ENCODE measurements at places on chromosomes 13 and 19. TPM values are rescaled to one million over a fixed set of nuclear protein-coding genes. Genes with fewer than 3 reads are reported as not detected.

DNA sequence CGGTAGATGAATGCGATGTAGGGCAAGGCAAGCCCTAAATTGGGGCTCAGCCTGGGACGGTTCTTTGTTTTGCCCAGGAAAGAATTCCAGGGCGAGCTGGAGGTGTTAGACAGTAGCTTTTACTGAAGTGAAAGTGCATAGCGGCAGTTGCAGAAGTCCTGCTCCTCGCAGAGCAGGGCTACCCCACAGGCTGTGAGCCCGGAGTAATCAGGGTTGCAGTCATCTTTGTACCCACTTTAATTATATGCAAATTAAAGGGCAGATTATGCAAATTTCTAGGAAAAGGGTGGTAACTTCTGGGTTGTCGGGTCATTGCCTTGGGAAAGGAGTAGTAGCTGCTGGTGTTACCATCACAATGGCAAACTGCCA lies 30.5 kb downstream of the VAV1 start:
- DNase-seq: no peak
- peak overlapping the region; percentile 70 for H3K4me3 ChIP-seq
- H3K36me3 ChIP-seq: peaks cover 37% of the 10 kb centered on the region
- H3K4me1 ChIP-seq: peaks cover 55% of the 10 kb centered on the region
- H3K27ac ChIP-seq: peak overlapping the region; percentile 89

GRCh38 chr13:34431827-34432581 lies 510.1 kb upstream of the NBEA start:
- no peaks in the 10 kb centered on the region for H3K36me3 ChIP-seq
- no peak overlapping the region for H3K27ac ChIP-seq

GRCh38 chr13:94121686-94122085 lies 357.8 kb downstream of the DCT start:
- DNase-seq: no peak
- H3K4me3 ChIP-seq: no peak overlapping the region
- peaks cover 4% of the 10 kb centered on the region for H3K27me3 ChIP-seq
- H3K27ac ChIP-seq: no peak overlapping the region

DNA sequence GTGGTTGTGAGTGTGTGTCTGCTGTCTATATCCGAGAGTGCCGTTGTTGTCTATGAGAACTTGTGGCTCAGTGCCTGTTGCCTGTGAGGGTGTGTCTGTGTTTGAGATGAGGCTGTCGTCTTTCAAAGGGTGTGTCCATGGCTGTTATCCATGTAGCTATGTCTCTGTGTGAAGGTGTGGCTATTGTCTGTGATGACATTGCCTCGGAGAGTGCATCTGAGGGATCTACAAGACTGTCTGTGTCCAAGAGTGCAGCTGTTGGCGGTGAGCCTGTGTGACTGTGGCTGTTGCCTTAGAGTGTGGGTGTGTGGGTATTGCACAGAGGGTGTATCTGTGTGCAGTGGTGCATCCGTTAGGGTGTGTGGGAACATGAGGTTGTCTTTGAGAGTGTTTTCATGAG lies 4.9 kb downstream of the NUMBL start:
- H3K4me1 ChIP-seq: no peaks in the 10 kb centered on the region
- no peak overlapping the region for H3K27ac ChIP-seq
- H3K36me3 ChIP-seq: peaks cover 4% of the 10 kb centered on the region

DNA sequence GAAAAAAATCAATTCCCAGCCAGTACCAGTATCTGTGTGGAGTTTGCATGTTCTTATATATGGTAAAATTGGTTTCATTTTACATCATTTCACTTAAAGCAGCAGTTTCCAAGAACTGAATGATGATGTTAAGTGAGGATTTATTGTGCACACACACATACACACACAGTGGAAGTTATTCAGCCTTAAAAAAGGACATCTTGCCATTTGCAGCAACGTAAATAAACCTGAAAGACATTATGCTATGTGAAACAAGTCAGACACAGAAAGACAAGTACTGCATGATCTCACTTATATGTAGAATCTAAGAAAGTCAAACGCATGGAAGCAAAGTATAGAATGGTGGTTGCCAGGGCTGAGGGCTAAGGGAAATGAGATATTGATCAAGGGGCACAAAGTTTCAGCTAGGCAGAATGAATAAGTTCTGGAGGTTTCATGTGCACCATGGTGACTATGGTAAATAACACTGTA lies 5.3 kb downstream of the SIGLECL1 start:
- peaks cover 3% of the 10 kb centered on the region for H3K36me3 ChIP-seq
- H3K27me3 ChIP-seq: peaks cover 9% of the 10 kb centered on the region
- H3K4me3 ChIP-seq: no peak overlapping the region
- peak; percentile 20 for DNase-seq
- H3K27ac ChIP-seq: peak overlapping the region; percentile 48

DNA sequence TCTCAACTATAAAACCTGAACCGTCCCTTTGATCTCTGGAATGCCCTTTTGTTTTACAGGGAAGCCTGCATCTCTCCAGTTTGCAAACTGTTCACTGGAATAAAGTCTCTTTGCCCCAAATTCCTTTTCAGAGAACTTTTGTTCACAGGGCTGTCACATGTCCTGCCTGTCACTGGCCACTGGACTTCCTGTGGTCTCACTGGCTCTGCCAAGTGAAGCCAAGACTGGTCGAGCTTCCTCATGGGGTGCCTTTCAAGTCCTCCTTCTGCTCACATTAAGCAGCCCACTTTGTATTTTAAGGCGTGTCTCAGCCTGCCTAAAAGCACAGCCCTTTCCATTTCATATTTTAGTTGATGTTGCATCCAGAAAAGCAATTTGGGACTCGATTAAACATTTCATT lies 215.7 kb downstream of the KATNAL1 start:
- no peaks in the 10 kb centered on the region for H3K36me3 ChIP-seq
- H3K4me3 ChIP-seq: no peak overlapping the region
- H3K27me3 ChIP-seq: no peaks in the 10 kb centered on the region
- H3K27ac ChIP-seq: no peak overlapping the region
- no peaks in the 10 kb centered on the region for H3K4me1 ChIP-seq
- no peak for DNase-seq

- H3K4me3 ChIP-seq: no peak overlapping the region
- H3K27me3 ChIP-seq: peaks cover 11% of the 10 kb centered on the region
- H3K36me3 ChIP-seq: no peaks in the 10 kb centered on the region
- H3K4me1 ChIP-seq: no peaks in the 10 kb centered on the region
- DNase-seq: no peak
Observed at GRCh38 chr13:37087486-37087885, 18.0 kb downstream of the CSNK1A1L start.

DNA sequence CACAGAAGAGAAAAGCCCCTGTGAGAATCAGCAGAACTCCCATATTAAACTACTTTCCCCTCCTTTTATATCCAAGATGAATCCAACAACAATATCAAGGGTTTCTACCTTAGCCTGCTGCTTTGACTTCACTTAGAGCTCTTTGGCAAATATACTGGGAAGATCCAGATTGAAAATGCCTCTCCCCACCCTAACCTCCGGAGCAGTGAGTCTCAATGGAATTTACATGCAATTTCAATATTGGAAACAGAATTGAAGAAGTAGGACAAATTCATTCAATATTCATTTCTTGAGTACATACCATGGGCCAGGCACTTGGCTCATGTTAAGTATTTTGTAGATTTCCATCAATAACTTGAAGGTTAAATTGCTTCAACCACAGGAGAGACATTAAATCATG lies 457.4 kb downstream of the TBC1D4 start:
- no peak overlapping the region for H3K4me3 ChIP-seq
- no peaks in the 10 kb centered on the region for H3K36me3 ChIP-seq
- DNase-seq: no peak
- H3K27me3 ChIP-seq: no peaks in the 10 kb centered on the region
- no peak overlapping the region for H3K27ac ChIP-seq

- no peaks in the 10 kb centered on the region for H3K27me3 ChIP-seq
- no peak overlapping the region for H3K4me3 ChIP-seq
- no peaks in the 10 kb centered on the region for H3K36me3 ChIP-seq
- H3K4me1 ChIP-seq: peaks cover 2% of the 10 kb centered on the region
- no peak for DNase-seq
- H3K27ac ChIP-seq: no peak overlapping the region
Observed at GRCh38 chr13:66219506-66219905, 1010.6 kb downstream of the PCDH9 start.

DNA sequence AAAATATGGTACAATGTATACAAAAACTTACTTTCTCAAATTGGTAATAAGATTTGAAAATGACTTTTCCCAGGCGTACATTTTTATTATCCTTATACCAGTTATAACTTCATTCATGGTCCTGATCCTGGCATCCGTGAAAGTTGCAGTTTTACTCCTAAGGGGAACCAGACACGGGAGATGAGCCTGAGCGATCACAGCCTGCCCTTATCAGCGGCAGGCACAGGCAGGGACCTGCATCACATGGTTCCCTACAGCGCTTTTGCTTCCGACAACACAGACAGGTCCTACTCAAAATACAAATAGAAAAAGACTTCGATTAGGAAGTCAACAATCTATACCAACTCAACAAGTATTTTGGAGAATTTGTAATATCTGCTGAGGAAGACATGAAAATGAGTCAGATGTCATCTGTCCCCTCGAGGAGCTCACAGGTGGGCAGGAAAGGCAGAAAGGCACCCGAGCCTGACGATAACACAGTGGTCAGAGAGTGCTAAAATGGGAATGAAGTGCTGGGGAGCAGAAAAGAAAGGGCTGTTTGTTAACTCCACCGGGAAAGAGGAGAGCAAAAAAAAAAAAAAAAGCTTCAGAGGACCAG lies 93.4 kb downstream of the ABCC4 start:
- DNase-seq: no peak
- no peak overlapping the region for H3K27ac ChIP-seq
- H3K27me3 ChIP-seq: no peaks in the 10 kb centered on the region
- H3K4me3 ChIP-seq: no peak overlapping the region
- H3K36me3 ChIP-seq: no peaks in the 10 kb centered on the region

DNA sequence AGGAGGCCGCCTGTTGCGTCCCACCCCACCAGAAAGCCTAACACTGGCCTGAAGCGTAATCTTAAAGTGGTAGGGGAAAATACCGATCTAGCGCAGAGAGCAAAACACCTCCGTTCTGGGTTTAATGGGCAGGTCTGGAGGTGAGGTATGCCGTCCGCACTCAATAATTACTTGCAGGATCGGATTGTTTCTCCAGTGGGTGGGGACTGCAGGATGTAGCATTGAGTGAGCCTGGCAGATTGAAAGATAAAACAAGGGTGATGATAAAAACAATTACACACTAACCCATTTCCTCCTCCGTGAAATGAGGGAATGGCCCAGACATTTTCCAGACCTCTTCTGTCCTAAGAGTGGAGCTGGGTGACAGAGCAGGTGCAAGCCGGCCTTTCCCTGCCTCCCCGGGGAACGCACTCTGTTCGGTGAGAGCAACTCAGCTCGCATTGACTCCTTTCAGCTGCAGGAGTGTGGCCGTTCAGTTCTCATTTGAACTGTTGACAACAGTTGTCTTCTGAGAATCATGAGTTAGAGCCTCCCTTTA lies 110.2 kb upstream of the DOCK9 start:
- DNase-seq: peak; percentile 39
- H3K4me3 ChIP-seq: peak overlapping the region; percentile 97
- peaks cover 40% of the 10 kb centered on the region for H3K4me1 ChIP-seq
- H3K27ac ChIP-seq: peak overlapping the region; percentile 99

DNA sequence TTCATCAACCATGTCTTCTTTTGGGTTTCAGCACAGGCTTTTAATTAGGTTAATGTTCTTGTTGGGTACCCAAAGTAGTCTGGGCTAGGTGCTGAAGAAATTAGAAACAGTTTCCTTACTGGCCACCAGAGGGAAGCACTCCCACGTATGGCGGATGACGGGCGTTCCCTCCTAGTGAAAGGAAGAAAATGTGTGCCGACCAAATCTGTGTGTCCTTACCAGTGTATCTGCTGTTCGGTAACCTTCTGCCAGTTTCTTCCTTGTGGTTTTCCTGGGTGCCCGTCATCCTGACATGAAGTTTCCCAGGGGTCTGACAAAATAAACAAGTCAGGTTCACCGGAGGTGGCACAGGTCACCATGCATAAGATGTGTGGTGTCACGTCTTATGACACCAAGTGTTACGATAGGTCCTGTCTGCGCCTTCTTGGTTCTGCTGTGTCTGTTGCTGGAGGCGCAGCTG lies 6.0 kb upstream of the WDR88 start:
- H3K4me1 ChIP-seq: peaks cover 12% of the 10 kb centered on the region
- no peak overlapping the region for H3K4me3 ChIP-seq
- peaks cover 33% of the 10 kb centered on the region for H3K36me3 ChIP-seq
- H3K27me3 ChIP-seq: no peaks in the 10 kb centered on the region
- peak; percentile 70 for DNase-seq

GRCh38 chr13:114140906-114141250 lies 8.5 kb upstream of the RASA3 start:
- no peak overlapping the region for H3K27ac ChIP-seq
- H3K27me3 ChIP-seq: peaks cover 5% of the 10 kb centered on the region
- DNase-seq: peak; percentile 63
- no peak overlapping the region for H3K4me3 ChIP-seq
- peaks cover 8% of the 10 kb centered on the region for H3K36me3 ChIP-seq

DNA sequence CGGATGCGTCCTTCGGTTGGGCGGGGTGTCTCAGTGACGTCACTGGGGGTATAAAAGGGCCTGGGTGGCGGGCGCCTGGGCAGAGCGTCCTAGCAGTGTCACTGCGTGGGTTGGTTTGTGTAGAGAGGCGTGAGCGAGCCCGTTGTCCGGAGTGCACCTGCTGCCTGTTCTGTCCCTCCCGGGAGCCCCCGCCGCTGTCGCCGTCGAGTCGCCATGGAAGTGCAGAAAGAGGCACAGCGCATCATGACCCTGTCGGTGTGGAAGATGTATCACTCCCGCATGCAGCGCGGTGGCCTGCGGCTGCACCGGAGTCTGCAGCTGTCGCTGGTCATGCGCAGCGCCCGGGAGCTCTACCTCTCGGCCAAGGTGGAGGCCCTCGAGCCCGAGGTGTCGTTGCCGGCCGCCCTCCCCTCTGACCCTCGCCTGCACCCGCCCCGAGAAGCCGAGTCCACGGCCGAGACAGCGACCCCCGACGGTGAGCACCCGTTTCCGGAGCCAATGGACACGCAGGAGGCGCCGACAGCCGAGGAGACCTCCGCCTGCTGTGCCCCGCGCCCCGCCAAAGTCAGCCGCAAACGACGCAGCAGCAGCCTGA lies 2.9 kb downstream of the IER2 start:
- DNase-seq: peak; percentile 97
- H3K4me1 ChIP-seq: peaks cover 35% of the 10 kb centered on the region
- peak overlapping the region; percentile 100 for H3K27ac ChIP-seq
- peak overlapping the region; percentile 97 for H3K4me3 ChIP-seq

DNA sequence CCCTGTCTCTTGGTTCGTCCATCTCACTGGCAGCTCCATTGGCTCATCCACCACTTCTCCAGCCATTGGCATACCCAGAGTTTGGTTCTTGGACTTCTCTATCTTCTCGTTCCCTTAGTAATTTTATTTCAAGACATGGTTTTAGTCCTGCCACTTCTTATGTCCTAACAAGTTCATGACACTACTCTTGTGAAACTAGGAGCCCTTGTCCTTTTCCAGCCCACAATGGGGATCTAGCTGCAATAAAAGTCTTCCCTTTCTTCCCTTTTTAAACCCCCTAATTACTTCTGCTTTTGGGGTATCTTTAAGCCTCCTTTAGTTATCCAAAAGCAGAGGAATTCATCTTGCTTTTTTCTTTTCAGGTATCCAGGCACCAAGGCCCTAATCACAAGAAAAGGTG lies 2.9 kb upstream of the RCBTB2 start:
- H3K36me3 ChIP-seq: peaks cover 38% of the 10 kb centered on the region
- H3K27me3 ChIP-seq: peaks cover 5% of the 10 kb centered on the region
- no peak for DNase-seq

The TNFSF9 gene
- total RNA-seq: 1.1 TPM

The CLDN10 gene
- not detected for total RNA-seq

The CPB2 gene
- not detected for total RNA-seq

The CYP4F8 gene
- not detected for total RNA-seq

The ANKRD24 gene
- total RNA-seq: 0.60 TPM

The ZNF667 gene
- 1.00 TPM for total RNA-seq

The PSG7 gene
- total RNA-seq: not detected

The PALM3 gene
- total RNA-seq: not detected

Measured in activated CD4-positive, alpha-beta T cell treated with anti-CD3 and anti-CD28 coated beads, Interleukin-2, amount 10 ng/mL, durations not matched to agents 7 days and 5 days (primary cell).